Stimulated activated CD4-positive, alpha-beta T cell treated with anti-CD3 and anti-CD28 coated beads, Interleukin-15, amount 100 ng/mL, for 48 hours (primary cell): ENCODE measurements at places on chromosomes 1 and 21.

DNA sequence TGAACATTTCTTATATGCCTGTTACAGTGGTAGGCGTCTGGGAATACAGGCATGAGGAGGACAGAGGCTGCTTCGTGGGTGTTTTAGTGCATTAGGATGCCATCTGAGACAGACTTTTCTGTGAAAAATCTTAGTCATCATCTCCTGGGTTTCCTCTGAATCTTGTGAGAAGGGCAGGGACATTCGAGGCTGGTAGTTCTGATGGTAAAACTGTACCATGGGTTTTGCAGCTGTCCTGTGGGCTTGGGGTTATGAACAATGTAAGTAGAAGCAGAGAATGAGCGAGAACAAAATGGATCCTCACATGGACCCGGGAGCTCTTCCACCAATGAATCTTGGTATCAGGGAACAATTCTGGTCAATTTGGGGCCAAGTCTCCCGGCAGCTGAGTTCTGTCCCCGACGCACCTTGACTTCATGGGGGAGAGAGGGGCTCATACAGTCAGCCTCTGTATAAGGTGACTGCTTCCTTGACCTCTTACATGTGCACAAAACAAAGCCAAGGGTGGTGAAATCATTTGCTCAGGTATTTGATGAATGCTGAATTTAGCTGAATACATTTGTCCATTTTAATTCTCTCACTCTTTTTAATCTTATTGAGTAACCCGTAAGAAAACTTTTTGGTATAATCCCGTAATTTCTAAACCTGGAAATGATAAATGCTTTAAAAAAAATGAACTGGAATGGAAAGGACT, 63.6 kb upstream of the ERRFI1 start:
- DNase-seq, result no peak

DNA sequence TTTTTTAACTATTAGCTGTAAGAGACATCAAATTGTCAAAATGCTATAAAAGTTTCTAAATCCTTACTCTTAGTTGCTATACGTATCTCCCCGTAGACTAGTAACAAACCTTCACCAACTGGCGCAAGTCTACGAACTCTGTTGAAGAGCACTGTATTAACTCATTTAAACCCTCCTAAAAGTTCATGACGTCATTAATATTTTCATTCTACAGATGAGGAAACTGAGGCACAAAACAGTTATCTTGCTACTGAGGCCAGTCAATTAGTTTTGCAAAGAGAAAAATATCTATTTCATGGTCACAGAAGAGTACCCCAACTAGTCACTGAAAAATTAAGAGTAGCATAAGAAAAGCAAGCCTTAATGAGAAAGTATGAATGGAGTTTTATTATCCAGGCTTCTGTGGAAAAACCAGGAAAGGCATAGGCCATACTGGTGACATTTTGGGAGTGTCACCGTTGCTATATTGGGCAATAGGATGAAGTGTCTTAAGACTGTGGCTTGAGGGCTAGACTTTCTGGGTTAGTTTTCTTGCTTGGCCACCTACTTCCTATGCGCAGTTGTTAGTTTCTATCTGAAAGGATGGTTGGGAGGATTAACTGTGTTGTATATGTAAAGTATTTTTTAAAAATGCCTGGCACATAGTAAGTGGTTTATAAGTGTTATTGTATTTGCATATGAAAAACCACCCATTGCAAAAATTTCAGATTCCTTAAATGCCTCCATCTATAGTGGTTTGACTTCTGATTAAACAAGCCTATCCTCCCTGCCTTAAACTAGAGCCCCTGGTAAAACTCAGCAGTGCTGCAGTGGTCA, 52.4 kb upstream of the SYT14 start:
- DNase-seq, result no peak

DNA sequence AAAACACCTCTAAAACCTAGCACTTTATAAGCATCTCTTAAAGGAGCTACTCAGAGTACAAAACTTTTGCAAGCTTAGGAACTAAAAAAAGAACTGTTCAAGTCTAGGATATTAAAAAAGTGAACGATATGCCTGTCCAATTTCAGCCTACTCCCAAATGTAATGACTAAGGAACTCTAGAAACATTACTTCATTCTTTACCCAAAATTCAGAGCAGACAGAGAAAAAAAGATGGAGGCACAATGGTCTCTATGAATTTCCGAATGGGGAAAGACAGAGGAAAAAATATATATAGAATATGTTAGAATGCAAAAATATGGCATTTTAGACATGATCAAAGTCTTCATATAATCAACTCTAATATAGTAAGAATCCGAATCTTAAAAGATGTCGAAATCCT, 61.2 kb downstream of the TP53BP2 start:
- no peak for DNase-seq

DNA sequence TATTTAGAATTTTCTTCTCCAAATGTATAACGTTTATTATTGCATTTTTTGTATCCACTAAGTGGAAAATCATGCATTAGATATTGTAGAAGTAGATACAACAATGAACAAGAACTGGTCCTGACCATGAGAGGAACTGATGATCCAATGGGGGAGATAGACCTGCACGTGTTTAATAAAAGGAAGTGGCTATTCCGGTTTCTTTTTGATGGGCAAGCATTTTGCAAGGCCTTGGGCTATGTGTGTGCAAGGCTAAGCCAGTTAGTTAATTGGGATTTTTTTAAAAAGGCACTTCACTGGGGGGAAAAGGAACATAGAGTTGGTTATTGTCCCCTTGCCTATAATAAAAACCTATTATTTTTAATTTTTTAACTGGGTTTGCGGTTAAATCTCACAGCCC, 961 bp upstream of the VCAM1 start:
- DNase-seq, result no peak

GRCh38 chr1:32786856-32787255, 30.3 kb downstream of the YARS1 start:
- no peak for DNase-seq

- DNase-seq, result no peak
Observed at GRCh38 chr1:228072658-228073043, 9.9 kb upstream of the ARF1 start.

- DNase-seq, result no peak
Observed at GRCh38 chr1:21919520-21919919, 17.6 kb downstream of the HSPG2 start.

DNA sequence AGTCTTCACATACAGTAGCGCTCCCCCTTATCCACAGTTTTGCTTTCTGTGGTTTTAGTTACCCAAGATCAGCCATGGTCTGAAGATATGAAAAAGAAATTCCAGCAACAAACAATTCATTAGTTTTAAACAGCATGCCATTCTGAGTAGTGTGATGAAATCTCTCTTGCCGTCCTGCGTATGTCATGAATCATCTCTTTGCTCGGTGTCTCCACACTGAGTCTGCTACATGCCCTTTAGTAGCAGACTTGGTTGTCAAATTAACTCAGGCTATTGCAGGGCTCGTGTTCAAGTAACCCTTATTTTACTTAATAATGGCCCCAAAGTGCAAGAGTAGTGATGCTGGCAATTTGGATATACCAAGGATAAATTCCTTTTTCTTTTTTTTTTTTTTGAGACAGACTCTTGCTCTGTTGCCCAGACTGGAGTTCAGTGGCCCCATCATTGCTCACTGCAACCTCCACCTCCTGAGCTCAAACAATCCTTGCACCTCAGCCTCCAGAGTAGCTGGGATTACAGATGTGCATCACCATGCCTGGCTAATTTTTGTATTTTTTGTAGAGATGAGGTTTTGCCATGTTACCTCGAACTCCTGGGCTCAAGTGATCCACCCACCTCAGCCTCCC, 22.6 kb downstream of the PHACTR4 start:
- DNase-seq, result no peak

DNA sequence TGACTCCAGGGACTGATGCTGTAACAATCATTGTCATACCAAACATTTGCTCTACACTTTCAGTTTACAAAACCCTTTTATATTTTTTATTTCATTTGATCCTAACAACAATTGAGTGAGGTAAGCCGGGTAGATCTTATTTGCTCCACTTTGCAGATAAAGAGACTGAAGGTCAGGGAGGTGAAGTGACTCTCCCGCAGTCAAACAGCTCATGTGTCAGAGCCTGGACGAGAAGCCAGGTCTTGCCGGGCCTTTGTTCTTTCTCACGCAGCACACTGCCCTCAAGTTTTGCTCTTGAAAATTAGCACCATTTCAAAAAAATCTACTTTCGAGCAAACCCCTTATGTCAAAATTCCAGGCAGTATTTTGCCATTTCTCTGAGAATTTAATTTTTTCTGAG, 65.2 kb downstream of the CD247 start:
- no peak for DNase-seq

DNA sequence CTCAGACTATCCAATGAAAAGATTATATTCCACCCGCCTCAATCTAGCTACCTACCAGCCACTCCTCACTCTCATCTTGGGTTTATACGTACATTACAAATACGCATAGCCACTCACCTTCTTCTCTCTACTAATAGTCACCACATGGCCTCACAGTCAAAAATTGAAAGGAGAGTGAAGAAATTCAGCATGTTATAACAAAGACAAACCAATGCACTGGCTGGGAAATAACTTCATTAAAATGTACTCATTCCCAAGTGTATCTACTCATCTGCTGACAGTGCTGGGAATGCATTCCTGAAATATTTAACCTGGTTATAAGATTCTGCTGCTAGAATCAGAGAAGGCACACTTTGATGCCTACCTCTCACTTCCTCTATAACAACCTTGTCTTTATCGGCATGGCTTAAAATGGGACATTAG, 6.5 kb downstream of the ZNF644 start:
- DNase-seq, result no peak

GRCh38 chr1:66278260-66279021, 255.5 kb upstream of the SGIP1 start:
- no peak for DNase-seq

DNA sequence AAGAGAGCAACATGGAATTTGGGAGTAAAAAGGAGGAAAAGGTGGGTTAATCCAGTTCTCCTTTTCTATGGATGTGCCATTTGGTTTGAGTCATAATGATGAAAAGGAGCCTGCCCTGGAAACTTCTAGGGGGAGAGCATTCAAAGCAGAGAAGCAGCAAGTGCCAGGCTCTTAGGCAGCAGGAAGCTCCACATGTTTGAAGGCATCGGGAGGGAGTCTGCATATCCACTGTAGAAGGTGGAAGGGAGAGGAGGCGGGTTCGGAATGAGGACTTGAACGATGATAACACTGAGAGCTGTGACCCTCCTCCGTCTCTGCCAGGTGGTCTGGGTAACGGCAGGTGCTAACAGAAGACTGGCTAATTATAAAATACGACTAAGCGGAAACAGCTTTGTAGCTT, 128.2 kb downstream of the RYR2 start:
- DNase-seq, result no peak

GRCh38 chr1:58568911-58569310, 8.1 kb downstream of the TACSTD2 start:
- DNase-seq, result no peak

DNA sequence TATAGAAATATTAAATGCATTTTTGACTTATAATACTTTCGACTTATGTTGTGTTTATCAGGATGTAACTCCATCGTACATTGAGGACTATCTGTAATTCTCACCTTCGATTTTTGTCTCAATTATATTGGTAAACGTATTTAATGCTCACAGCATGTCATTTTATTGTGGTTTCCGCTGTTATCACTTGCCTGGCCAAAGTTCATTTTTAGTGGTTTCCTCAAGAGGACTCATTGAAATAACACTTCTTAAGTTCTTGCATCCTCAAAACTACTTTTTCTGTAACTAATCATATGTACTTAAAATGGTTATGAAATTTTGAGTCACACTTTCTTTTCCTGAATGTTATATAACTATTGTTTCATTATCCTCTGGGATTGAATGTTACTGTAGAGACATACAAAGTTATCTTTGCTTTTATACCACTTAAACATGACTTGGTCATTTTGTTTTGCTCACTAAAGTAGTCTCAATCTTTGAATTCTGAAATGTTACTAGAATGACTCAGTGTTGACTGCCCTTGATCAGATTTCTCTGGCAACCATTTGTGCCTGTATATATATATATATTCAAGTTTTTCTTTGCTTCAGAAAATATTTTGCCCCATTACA, 289.6 kb upstream of the PROX1 start:
- no peak for DNase-seq

DNA sequence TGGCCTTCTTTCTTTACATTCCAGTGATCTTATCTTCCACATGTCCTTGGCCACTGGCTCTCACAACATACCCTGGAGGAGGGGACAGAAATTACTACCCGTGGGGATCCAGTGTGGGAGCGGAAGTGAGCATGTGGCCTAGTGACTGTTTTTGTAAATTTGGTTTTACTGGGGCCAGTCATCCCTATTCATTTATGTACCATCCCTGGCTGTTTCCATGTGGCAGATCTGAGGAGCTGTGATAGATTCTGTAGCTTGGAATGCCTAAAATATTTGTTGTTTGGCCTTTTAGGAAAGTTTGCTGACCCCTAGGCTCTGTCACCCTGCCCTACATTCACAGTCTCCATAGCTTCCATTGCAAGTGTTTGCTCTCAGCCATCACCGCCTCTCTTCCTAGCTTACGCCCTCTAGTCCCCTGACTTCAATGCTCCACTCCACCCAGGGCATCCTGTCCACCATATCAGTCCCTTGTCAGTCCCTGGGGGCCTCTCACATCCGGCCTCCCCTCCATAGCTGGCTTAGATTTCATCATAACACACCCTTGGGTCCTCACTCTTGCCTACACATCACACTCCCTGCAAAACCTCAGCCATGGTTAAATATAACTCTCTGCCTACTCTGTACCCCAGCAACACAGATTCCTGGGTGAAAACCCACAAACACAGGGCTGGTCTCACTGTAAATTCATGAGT, 25.8 kb downstream of the DHCR24 start:
- no peak for DNase-seq

DNA sequence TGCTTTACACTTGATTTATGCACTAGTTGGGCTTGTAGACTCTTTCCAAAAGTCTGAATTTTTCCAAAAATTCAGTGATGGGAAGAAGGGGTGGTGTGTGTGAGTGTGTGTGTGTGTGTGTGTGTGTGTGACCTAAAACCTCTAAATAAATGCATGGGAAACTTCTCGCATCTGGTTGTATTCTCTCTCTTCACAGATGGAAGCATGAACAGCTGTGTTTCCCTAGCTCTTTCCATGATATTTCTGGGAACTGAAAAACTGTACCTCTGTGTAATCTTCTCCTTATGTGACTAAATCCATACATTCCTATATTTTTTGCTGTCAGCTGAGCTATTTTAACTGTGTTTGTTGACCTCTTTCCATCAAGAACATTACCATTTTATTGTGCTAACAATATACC, 26.2 kb upstream of the CYYR1 start:
- no peak for DNase-seq

DNA sequence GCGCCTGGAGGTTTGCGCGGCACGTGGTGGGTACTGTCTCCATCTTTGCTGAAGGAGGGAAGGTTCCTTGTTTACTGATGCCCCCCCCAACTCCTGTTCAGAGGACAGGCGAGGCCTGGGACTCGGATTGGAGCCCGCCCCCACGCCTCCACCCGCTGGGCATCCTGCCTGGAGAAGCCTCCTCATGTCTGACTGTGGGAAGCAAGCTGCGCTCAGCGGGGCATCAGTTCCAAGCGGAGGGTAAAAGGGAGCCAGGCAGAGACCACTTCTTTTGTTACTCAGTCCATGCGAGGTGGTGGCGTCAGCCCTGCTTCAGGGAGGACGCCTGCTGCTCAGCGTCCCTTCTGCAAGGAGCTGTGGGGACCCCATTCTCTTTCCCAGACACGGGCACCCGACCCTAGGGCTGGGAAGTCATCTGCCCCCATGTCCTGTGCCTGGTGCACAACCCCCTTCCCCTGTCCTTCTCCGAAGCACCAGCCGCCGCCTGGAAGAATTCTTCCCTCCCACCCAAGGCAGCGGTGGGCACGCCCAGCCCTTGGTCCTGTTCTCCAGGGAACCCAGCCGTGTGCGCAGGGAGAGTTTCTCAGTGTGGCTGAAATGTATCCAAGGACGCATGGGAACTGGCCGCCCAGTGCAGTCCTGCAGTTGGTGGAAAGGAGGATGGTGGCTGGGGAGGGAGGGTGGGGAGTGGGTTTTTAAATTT, 414.0 kb downstream of the CAMTA1 start:
- DNase-seq, result no peak

GRCh38 chr1:14613926-14614325, 15.4 kb downstream of the KAZN start:
- DNase-seq, result no peak
